Esophagus squamous epithelium (tissue), 5 donors: ENCODE measurements at places on chromosomes 13 and 19.

- no peak for DNase-seq
Measured at GRCh38 chr19:44003461-44004009, 778 bp downstream of the ZNF230 start.

GRCh38 chr13:50668049-50668448, 175.4 kb downstream of the DLEU7 start:
- no peak for DNase-seq

DNA sequence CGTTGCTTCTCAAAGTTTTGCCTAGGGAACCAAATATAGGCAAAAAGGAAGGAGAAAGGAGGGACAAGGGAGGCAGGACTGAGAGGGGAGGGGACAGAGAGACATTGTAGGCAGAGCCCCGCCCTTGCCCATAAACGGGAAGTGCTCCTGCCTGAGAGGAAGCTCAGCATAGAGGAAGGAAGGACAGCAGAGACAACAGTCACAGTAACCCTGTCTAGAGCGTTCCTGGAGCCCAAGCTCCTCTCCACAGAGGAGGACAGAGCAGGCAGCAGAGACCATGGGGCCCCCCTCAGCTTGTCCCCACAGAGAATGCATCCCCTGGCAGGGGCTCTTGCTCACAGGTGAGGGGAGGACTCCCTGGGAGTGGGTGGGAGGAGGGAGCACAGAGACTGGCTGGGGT, at the start of gene CEACAM21:
CEACAM21 (plus strand) TSS at position 169 of the 400 bp plus-strand sequence; CDS start at position 278, 109 bp downstream.
- DNase-seq, result no peak

DNA sequence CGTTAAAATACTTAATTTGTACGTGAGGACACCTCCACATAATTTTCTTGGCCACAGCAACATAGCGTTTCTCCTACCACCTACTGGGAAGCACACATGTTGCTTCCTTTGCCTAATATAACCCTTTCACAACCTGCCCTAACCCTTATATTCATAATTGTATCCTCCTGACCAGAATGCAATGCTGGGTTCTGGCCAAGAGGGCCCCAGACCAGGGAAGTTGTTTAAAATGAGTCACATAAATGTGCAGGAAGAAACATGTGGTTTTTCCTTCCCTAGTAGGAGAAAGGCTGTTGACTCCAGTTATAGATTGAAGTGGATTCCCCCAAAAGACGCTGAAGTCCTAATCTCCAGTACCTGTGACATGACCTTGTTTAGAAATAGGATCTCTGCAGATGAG, 187.3 kb downstream of the NUFIP1 start:
- no peak for DNase-seq

- DNase-seq, result no peak
Measured at GRCh38 chr19:35267818-35268535, 785 bp upstream of the USF2 start.

DNA sequence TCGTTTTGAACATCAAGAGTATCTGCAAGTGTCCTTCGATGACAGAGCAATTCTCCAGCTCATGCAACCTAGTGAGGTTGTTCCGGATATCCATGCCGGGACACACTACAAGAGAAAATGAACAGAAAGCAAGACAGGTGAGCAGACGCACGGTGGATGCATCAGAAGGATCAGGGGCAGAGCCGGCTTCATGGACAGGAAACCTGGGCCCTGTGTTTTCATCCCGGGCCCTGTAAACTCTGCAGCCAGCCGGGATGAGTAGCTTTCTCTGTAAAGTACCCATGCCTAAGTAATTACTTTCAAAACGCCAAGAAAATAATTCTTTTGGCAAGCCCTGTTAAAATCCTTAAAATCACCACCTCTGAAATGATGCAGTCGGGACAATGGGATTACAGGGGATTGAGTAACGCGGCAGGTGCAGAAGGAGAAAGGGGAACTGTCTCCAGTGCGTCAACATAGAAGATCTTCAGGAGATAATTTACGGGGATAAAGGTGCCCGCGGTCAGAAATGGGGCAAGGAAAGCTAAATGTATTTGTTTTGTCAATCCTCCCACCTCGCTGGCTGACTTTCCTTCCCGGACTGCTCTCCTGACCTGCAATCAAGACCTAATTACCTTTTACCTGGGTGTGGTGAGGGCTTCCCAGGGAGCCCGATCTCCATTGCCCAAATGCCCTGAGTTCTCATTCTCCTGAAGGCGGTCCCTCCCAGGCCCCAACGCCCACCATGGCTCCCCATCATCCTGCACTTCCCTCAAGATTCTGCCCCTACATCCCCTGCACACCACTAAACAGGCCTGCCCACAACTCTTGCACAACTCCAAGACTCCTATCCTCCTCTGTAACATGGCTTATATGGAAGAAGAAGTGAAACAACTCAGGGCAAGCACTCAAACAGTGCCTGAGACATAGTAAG, 26.2 kb downstream of the INSR start:
- no peak for DNase-seq

DNA sequence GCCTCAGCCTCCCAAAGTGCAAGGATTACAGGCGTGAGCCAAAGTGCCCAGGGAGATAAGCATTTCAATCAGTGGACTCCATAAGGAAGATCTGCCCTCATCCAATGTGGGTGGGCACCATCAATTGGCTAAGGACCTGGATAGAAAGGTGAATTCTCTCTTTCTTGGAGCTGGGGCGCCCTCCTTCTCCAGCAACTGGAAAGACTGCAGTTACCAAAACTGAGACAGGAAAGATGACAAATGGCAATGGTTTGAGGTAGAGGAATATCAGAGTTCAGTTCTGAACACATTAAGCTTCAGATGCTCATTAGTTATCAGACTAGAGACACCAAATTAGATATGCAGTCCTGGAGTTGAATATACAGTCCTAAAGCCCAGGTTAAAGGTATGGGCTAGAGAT, 10.5 kb upstream of the ELF1 start:
- DNase-seq, result no peak

DNA sequence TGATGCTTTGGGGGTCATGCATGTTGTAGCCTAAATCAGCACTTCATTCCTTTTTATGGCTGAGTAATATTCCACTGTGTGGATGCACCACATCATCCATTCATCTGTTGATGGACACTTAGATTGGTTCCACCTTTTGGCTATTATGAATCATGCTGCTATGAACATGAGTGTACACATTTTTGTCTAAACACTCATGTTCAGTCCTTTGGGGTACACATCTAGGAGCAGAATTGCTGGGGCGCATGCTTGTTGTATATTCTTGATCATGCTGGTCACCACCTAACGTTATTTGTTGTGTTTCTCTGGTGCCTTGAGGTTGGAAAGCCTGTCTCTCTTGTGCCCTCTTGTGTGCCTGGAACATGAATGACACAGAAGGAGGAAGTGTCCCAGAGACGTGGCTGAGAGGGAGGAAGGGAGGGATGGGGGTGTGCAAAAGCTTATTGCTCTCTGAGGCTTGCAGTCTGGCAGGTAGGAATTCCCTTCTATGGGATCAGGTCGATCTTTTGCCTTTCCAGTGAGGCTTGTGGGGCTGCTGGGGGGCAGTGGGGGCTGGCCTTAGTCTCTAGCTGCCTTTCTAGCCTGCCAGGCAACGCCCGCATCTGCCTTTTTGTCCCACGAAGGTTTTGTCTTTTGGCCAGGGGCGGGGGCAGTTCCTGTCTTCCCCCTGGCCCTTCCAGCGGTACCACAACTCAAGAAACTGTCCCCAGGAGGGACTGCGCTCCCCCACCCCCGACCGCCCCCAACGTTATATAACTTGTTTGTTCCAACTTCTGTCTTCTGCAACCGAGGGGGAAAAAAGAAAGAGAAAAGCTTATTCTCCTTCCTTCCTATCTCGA, 7.6 kb downstream of the KLHL26 start:
- DNase-seq, result no peak

- DNase-seq, result no peak
Measured at GRCh38 chr19:27911122-27911898, 1301.6 kb downstream of the UQCRFS1 start.

DNA sequence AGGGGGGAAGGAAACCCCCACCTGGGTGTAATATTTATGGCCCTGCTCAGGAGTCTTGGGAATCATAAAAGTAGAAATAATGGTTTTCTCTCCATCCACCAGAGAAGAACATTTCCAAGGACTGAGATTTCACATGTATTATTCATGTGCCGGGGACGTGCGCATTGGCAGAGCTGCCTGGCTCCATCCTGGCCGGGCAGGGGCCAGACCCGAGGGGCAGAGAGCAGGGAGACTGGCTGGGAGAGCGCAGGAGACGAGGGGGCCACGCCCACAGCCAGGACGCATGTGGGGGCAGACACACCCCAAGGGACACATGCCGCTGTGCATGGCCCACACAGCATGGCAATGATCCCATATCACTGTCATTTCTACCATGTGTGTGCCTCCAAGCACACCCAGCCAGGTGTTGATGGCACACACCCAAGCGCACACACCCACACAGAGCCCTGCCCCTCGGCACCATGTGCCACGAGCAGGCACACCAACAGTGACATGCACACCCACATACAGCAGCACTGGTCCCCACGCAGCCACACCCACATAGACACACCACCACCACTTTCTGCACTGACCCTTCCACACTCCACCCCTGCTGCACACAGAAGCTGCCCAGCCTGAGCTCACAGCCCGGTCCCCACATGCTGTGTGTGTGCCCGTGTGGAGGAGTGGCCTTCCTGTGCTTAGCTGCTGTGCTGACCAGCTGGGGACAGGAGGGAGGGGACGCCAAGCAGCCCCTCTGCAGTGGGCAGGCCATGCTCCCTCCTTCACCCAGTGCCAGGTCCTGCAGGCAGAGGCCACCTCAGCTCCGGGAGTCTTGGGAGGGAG, 39.3 kb downstream of the CEBPG start:
- no peak for DNase-seq
